ENCODE measurements at places on chromosomes 2 and 18.

DNA sequence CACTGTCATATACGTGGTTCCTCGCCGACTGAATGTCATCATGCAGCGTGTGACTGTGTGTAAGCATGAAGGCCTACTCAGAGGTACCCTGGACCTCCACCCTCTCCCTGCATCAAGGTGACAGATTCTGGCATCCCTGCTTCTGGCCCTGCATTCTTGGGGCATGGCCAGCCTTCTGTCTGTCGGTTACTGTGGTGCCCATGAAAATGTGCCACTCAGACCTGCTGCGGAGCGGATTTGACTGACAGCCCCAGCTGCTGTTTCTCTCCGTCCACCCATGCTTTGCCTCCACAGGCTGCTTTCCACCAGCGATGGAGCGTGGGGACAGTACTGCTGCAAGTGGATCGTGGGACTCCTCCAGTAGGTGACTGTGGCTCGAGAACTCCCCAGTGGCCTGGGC, 9.6 kb downstream of the TMEM177 start:
- no peaks in the 10 kb centered on the region for H3K4me1 ChIP-seq
- no peak overlapping the region for H3K4me3 ChIP-seq
- peaks cover 5% of the 10 kb centered on the region for H3K36me3 ChIP-seq
- no peaks in the 10 kb centered on the region for H3K27me3 ChIP-seq
- no peak overlapping the region for H3K27ac ChIP-seq

- peaks cover 11% of the 10 kb centered on the region for H3K27me3 ChIP-seq
- H3K4me1 ChIP-seq = no peaks in the 10 kb centered on the region
- H3K27ac ChIP-seq = no peak overlapping the region
- DNase-seq = no peak
- no peak overlapping the region for H3K4me3 ChIP-seq
- no peaks in the 10 kb centered on the region for H3K36me3 ChIP-seq
Measured at GRCh38 chr2:200211643-200212042, 94.8 kb upstream of the SPATS2L start.

- no peak for DNase-seq
- H3K27me3 ChIP-seq = peaks cover 43% of the 10 kb centered on the region
- peaks cover 64% of the 10 kb centered on the region for H3K36me3 ChIP-seq
- peak overlapping the region; percentile 99 for H3K4me3 ChIP-seq
Measured at GRCh38 chr2:234493796-234494195, 3.1 kb downstream of the ARL4C start.

- DNase-seq = no peak
- peaks cover 23% of the 10 kb centered on the region for H3K4me1 ChIP-seq
- no peak overlapping the region for H3K4me3 ChIP-seq
- H3K27me3 ChIP-seq = no peaks in the 10 kb centered on the region
Measured at GRCh38 chr2:27689424-27689823, 25.7 kb downstream of the SLC4A1AP start.

GRCh38 chr2:119703526-119703925, 24.5 kb downstream of the TMEM177 start:
- no peak for DNase-seq
- H3K4me1 ChIP-seq = peaks cover 8% of the 10 kb centered on the region

DNA sequence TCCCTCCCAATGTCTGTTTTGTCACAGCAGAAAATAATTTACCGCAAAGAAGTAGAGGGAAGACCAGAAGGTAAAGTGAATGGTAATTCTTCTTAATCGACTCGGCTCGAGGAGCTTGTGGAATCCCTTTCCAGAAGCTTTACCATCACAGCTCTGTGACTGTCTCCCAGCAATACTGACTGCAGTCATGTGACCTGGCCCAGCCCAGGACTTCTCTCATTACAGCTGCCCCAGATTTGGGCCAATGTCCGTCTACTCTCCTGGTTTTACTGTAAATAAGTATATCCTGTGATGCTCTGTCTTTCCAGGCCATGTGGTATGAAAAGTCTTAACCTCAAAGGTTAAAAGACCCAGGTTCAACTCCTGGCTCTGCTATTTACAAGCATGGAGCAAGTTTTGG, 18.9 kb upstream of the ELOA2 start:
- no peak overlapping the region for H3K4me3 ChIP-seq
- no peak overlapping the region for H3K27ac ChIP-seq
- H3K36me3 ChIP-seq = no peaks in the 10 kb centered on the region

GRCh38 chr2:218218268-218219185, 1.5 kb downstream of the ARPC2 start:
- H3K36me3 ChIP-seq = peaks cover 7% of the 10 kb centered on the region
- peaks cover 71% of the 10 kb centered on the region for H3K4me1 ChIP-seq
- peak overlapping the region; percentile 94 for H3K27ac ChIP-seq

DNA sequence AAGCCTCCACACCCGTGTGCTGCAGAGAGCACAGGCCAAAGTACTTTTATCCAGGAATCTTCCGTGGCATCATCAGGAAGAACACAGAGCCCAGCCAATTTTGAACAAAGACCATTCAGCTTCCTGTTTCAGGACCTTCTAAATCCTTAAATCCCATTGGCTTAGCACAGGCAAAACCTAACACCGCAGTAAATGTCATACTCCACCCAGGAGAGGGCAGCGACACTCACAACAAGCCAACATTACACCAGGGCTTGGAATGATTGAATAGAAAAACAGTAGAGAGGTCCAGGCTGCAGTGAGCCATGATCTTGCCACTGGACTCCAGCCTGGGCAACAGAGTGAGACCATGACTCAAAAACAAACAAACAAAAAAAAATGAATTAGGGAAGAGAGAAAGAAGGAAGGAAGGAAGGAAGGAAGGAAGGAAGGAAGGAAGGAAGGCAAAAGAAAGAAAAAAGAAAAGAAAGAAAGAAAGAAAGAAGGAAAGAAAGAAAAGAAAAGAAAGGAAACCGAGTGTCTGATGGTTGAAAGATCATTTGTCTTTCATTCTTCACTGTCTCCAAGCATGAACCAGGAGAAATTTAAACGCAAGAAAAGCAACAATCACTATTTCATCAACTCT, 144.6 kb upstream of the SATB2 start:
- H3K4me1 ChIP-seq = peaks cover 14% of the 10 kb centered on the region
- no peak for DNase-seq
- H3K27me3 ChIP-seq = peaks cover 2% of the 10 kb centered on the region
- no peaks in the 10 kb centered on the region for H3K36me3 ChIP-seq

GRCh38 chr2:228136027-228136426, 45.5 kb downstream of the SPHKAP start:
- H3K27me3 ChIP-seq = no peaks in the 10 kb centered on the region
- H3K4me3 ChIP-seq = no peak overlapping the region
- H3K27ac ChIP-seq = no peak overlapping the region

DNA sequence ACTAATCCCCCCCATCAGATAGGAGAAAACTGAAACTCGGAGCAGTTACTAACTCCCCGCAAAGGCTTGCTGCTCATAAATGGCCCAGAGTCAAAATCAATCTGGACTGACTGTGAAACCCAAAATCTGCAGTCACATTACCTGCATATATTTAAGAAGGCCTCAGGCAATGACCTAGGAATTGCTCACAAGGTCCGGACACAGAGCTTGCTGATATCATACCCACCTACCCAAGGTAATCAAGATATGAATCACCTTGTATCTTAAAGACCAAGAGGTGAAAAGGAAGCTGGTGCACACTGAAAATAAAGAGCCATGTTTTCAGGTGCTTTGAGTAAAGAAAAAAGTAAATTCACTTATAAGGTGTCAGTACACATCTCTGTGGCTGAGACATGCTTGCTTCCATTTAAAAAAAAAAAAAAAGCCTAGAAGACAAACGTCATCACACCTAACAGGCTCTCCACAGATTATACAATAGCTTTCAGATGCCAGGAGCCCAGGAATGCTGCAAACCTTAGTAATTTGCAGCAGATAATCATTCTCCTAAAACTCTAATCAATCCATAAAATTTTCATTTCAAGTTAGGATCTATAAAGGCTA, 195.4 kb downstream of the ZEB2 start:
- peak; percentile 62 for DNase-seq
- H3K4me1 ChIP-seq = peaks cover 74% of the 10 kb centered on the region
- no peaks in the 10 kb centered on the region for H3K27me3 ChIP-seq
- no peaks in the 10 kb centered on the region for H3K36me3 ChIP-seq

GRCh38 chr2:112251271-112251670, 3.6 kb downstream of the ZC3H8 start:
- H3K4me3 ChIP-seq = no peak overlapping the region
- DNase-seq = no peak
- H3K27ac ChIP-seq = no peak overlapping the region
- H3K4me1 ChIP-seq = peaks cover 12% of the 10 kb centered on the region

- H3K4me3 ChIP-seq = no peak overlapping the region
Measured at GRCh38 chr2:6824962-6825361, 40.7 kb downstream of the CMPK2 start.

DNA sequence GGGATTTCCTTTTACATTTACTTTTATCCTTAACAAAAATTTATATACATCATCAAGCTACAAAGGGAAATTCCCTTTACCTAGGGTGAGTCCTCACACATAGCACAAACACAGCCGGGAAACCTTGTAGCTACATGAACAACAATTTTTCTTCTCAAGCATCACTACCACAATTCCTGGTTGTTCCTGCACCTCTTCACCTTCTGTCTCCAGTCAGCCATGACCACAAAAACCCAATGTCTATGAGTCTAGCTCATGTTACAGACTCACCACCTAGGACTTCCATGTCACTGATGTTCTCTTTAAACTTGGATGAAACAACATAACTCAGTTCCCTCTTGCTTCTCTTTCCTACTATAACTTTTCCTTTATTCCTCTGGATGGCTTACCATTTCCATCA, 460.4 kb downstream of the MBD2 start:
- H3K27me3 ChIP-seq = peaks cover 3% of the 10 kb centered on the region
- DNase-seq = no peak
- no peaks in the 10 kb centered on the region for H3K36me3 ChIP-seq
- H3K4me3 ChIP-seq = no peak overlapping the region

- H3K36me3 ChIP-seq = peaks cover 41% of the 10 kb centered on the region
- peaks cover 2% of the 10 kb centered on the region for H3K27me3 ChIP-seq
- no peak overlapping the region for H3K4me3 ChIP-seq
- no peak for DNase-seq
- no peaks in the 10 kb centered on the region for H3K4me1 ChIP-seq
Measured at GRCh38 chr2:203394519-203395227, 66.5 kb downstream of the ABI2 start.

DNA sequence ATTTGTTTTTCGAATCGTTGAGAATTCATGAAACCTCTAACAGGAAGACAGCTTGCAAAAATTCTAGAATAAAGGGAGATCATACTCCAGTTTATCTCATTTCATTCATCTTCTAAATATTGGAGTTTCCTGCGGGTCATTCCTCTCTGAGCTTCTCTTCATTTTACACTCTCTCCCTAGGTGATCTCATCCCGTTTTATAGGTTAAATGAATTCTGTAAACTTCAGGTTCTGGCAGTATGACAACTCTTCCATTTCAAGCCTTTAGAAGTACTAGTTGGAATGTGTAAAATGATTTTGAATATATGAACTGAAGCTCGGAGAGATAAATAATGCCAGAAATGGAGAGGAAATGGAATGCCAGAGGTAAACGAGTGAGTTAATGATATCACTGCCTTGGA, 312.4 kb downstream of the METTL4 start:
- H3K27me3 ChIP-seq = no peaks in the 10 kb centered on the region
- H3K36me3 ChIP-seq = no peaks in the 10 kb centered on the region
- H3K4me1 ChIP-seq = no peaks in the 10 kb centered on the region
- no peak overlapping the region for H3K27ac ChIP-seq
- no peak for DNase-seq

DNA sequence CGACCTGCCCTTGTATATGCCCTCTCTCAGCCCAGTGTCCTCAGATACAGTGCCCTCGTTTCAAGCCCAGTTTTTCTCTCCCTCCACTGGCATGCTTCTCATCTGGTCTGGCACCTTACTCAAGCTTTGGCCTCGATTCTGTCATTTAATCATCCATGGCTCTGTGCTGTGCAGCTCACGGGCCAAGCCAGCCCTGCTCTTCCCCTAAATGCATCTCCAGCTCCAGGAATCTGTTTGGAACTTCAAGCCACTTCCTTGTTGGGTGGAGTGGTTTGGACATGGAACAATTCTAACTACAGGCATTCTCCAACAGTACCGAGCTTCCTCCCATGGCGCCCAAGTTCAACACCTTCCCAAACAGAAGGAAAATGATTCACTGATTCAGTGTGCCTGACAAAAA, 76.7 kb upstream of the ZNF397 start:
- H3K27ac ChIP-seq = no peak overlapping the region
- peaks cover 19% of the 10 kb centered on the region for H3K4me1 ChIP-seq
- no peaks in the 10 kb centered on the region for H3K36me3 ChIP-seq

GRCh38 chr18:53038608-53039007, 698.6 kb downstream of the DCC start:
- no peaks in the 10 kb centered on the region for H3K36me3 ChIP-seq
- no peaks in the 10 kb centered on the region for H3K4me1 ChIP-seq
- H3K27me3 ChIP-seq = no peaks in the 10 kb centered on the region
- H3K27ac ChIP-seq = no peak overlapping the region
- no peak for DNase-seq

Measured in immature natural killer cell (primary cell).